NCI-H510A (cell line): ENCODE measurements at places on chromosomes 7 and 10.

DNA sequence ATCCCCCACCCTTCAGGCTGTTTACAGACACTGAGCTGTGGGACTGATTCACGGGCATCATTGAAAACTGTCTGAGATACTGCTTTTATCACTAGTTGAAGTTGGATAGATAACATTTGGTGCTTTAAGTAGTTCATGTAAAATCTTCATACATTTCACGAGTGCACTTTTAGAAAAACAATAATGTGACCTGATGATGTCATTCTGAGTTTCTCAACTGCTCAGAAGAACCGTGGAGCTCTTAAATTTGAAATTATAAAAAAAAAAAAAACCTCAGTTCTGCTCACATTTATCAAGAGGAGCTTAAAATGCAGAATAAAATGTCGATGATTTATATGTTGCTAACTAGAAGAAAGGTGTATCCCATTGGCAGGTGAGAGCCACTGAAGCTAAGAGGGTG, 81.5 kb downstream of the GALNT11 start:
- DNase-seq, result no peak

DNA sequence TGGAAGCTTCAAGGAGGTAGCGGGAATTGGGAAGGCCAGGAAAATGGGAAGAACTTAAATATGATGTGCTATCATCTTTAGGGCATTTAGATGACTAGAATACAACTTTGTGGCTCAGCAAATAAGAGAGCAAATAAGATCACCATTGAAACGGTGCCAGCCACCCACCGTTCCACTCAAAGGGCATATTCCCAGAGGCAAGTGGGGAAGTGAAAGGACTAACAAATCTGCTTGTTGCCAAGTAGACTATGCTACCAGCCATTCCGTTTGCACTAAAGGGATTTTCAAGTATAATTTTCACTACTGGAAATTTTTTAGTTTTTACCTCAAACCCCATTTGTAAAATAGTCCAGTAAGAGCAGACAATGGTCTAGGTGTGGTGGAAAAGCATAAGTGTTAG, 4.0 kb upstream of the PPP1R3C start:
- no peak for DNase-seq

DNA sequence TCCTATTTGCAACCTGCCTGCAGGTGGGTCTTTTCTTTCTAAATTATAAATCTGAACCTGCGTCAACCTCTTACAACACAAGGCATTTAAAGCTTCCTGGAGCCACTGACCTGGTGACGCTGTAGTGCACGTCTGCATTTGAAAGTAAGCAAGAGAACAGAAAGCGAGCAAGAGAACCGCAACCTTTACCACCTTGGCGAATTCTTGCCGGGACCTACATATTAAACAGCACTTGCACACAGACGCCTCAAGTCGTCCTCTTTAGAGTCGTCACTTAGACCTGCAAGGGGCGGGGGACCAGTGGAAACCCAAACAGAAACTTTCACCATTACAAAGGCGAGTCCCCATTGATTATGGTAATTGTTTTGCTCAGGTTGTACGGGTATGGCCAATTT, 9.5 kb downstream of the GLI3 start:
- DNase-seq, result no peak

DNA sequence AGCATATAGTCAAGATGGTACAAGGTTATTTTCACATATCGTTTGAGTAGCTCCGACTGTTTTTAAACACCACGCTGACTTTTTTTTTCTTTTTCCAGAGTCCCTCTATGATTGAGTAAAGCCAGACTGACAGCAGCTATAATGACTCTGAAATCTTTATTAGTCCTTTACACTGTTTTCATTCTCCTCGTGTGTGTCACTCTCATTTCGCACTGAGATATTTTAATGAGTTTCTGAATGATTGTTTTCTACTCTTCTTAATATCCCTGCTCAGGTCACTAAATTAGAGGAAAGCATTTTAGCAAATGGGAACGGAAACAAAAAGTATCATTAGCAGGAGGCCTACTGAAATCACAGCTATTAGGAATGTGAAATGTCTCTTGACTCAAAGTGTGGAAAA, 162.3 kb upstream of the MTPN start:
- DNase-seq, result no peak

GRCh38 chr10:119183664-119184412, 5.2 kb upstream of the PRDX3 start:
- no peak for DNase-seq

GRCh38 chr10:1548596-1548995, 188.7 kb downstream of the ADARB2 start:
- no peak for DNase-seq

DNA sequence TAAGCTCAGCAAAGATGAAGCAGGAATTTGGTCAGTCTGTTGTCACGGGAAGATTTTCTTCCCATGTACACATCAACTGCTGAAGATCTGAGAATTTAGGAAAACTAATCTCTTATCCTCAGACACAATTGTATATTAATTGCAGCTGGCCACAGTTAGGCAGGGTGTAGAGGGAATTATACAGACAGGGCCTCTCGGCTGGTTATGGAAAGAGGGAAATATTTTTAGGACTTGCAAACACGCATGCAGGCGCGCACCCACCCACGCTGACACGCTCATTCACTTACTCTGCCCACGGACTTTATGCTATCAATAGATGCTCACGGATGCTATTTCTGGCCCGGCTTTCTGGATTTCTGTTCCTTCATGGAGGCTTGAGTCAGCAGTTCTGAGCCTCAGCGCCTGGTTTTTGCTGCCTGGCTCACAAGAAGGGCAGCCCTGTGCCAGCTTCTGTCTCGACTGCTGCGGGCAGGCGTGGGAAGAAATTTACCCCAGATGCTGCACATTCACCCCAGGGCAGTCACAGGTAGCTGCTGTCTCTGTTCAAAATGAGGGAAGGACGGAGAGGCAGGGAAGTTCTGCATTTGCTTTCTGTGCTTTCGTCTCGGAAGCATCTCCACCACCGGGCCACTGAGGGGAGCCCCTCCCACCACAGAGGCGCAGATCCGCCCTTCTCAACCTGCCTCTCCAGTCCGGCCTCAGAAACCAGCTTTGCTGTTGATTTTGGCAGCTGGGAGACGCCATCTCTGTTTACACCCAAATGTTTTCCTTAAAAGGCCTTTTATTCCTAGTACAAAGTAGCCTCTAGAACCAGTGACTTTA, 116.3 kb upstream of the BTBD16 start:
- DNase-seq, result peak; percentile 72

GRCh38 chr7:51706851-51707250, 390.2 kb upstream of the COBL start:
- DNase-seq, result no peak

DNA sequence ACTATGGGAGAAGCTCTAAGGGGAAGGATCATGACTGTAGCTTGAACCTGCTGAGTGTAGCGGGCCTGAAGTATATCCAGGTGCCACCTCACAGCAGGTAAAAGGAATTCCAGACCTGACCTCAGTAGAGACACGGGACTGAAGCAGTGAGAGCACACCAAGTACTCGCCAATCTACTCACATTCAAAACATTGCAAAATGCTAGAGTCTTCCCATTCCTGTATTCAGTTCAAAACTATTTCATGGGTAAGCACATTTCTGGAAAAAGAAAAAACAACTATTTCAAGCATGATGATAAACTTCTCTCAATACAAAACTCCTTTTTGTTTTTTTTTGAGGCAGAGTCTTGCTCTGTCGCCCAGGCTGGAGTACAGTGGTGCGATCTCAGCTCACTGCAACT, 121.9 kb upstream of the AUTS2 start:
- DNase-seq, result no peak

- no peak for DNase-seq
These were observed 8.3 kb downstream of the CDK14 start for GRCh38 chr7:90604383-90604782.

DNA sequence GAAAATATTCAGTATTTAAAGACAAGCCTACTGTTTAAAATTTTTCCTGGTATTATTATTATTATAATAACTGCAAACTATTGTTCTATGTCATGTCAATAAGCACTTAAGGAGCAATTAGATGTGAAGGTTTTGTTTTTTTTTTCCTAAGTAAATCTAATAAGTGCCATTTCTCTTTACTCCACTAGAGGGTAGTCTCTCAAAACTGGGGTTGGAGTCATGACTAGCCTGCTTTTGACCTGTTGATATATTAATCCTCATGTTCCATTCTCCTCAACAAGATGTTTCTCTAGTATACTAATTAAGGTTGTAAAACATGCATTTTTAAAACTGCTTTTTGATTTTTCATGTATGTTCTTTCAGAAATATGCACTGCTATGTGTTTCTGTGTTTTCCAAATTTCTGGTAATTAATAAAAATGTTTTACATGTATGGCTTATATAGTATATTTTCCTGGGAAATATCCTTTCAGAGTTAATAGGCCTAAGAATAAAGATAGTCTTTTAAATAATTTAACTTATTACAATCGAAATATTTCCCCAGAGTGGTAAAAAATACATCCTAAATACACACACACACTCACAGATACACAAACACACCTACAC, 1.0 kb upstream of the LRRN3 start:
- no peak for DNase-seq

GRCh38 chr7:135936497-135937217, 40.5 kb downstream of the MTPN start:
- DNase-seq, result no peak

DNA sequence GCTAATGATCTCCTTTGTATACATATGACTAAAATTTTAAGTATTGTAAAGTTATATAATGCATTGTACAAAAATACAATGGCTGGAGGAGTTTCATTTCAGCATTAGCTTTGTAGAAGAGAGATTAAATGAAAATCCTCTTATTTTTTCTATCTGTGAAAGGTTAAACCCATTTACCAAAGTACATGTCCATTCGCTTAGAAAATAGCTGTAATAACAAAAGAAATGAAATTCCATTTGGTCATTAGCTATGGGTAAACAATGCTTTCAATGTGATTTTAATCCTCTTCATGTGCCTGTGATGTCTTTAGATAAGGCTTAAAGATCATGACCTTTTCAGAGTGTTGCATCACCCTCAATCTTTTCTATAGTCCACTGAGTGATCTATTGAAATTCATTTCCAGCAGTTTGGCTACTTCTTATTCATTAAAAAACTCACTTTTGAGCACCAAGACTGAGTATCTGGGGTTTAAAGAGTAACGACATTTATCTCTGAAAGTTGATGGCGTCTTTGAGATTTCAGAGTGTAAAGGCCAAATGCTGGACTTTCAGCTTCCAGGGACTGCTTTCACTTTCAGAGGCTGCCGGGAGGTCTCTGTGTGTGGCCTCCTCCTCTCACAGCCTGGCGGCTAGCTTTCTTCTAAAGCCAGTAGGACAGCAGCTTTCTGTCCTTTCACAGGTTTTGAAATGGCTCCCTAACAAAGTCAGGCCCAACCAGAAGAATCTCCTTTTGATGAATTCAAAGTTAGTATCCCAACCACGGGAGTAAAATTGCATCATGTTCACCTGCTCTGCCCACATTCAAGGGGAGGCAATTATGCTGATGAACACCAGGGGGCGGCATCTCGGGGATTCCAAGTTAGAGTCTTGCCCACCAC, 701.4 kb upstream of the COBL start:
- DNase-seq, result no peak

GRCh38 chr7:103073989-103074518, 542 bp downstream of the FBXL13 start:
- DNase-seq, result peak; percentile 2

GRCh38 chr7:87213811-87214210, 5.7 kb downstream of the TMEM243 start:
- no peak for DNase-seq

DNA sequence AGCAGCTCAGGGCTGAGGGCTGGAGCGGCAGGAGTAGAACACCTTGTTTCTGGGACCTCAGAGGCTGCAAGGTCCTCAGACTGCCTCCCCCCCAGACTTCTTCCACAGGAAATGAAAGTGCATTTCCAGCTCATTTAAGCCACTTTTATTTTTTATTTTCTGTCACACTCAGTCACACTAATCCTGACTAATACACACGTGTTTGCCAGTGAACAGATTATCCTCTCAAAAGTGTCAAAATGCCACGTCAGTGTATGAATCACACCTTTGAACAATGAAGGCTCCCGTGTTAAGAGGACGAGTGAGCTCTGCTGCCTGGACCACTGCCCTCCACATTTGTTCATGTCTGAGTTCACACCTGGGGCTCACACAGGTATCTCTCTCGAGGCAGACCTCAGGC, 488.5 kb downstream of the DNAJB6 start:
- no peak for DNase-seq

- DNase-seq, result no peak
These were observed 64.5 kb upstream of the SYPL1 start for GRCh38 chr7:106176414-106177299.

DNA sequence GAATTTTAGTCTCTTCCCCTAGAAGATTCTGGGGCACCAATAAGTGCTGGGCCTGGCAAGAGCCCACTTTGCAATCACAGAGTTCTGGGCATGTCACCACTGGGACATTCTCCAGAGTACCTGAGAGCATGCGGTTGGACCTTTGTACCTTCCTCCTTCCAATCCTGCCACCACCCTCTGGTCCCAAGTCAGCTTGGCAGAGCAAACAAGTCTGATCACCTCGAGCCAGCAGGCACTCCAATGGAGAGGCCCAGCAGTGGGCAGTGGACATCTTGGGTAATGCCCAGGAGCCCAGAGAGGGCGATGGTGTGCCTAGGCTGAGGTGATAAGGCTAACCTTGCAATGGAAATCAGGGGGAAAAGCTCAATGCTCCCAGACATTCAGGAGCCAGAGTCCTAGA, 43.4 kb downstream of the SH3PXD2A start:
- DNase-seq, result no peak

GRCh38 chr7:3955751-3956696, 655.0 kb downstream of the SDK1 start:
- peak; percentile 39 for DNase-seq

- no peak for DNase-seq
These were observed 219.1 kb downstream of the GFRA1 start for GRCh38 chr10:116053910-116054309.

GRCh38 chr10:3835770-3836169, 50.8 kb upstream of the KLF6 start:
- no peak for DNase-seq
